ENCODE measurements at places on chromosomes 1 and 21.

- no peak for DNase-seq
Measured at GRCh38 chr1:174995121-174995520, 4.6 kb upstream of the CACYBP start.

- no peak for DNase-seq
Measured at GRCh38 chr1:38268226-38268625, 221.6 kb upstream of the POU3F1 start.

GRCh38 chr1:221778125-221778524 is 36.2 kb upstream of the DUSP10 start:
- DNase-seq: no peak

GRCh38 chr1:88219521-88219920 is 464.6 kb upstream of the PKN2 start:
- no peak for DNase-seq

GRCh38 chr1:31485166-31485565 is 72.2 kb downstream of the SERINC2 start:
- no peak for DNase-seq
